ENCODE measurements at places on chromosomes 7 and 10.

DNA sequence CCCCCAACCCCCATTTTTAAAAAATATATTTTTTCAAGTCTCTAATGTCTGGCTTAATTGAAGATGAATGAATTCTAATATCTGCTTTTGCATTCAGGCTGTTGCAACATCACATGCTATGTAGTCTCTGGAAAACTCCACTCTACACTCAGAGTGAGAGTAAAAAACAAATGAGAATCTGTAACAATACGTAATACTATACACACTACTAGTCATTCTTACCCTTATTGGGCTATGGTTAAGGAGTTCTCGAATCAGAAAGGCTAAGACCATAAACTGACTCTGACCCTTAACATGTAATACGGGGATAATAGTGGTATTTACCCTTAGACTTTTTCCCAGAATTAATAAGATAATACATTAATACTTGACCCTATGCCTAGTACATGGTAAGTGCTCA is 42.9 kb upstream of the TMEM168 start:
- DNase-seq, result no peak

DNA sequence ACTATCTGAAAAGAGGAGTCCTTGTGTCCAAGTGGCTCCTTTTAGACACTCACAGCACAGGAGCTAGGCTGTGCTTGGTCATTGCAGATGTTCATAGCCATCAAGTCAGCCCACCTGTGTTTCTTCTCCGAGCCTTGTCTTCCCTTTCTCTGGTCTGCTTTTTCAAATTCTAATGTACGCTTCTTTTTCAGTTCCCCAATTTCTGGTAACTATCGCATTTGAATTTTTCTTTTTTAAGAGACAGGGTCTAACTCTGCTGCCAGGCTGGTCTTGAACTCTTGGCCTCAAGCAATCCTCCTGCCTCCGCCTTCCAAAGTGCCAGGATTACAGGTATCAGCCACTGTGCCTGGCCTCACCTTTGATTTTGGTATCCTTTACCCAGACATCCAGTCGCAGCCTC is 18.9 kb downstream of the APBB1IP start:
- no peak for DNase-seq

- DNase-seq, result no peak
These were observed 92.1 kb downstream of the UPF2 start for GRCh38 chr10:11950325-11951018.

GRCh38 chr7:30896036-30896435 is 15.6 kb upstream of the AQP1 start:
- DNase-seq, result no peak

DNA sequence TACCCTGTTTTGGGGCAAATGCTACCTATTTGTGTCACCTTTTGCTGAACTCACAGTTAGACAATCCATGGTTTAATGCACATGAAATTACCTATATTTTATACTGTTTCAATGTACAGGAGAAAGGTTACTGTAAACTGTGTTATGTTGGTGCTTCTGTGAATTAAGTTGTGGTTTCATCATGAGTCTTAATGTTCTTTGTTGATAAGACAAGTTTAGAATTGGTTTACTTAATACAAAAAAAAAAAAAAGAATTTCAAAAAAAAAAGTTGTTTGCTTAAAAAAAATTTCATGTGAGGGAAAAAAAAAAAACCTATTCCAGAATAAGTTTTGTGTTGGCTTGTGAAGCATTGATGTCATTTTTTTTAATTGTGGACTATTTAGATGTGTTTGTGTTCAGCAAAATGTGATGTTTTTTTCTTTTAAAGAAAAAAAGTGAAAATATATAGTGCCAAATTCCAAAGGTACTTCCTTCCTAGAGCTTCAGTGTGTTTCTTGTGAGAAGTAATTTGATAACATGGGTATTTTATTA is 280.3 kb downstream of the USP6NL start:
- DNase-seq, result no peak

GRCh38 chr7:69674701-69675182 is 76.5 kb downstream of the AUTS2 start:
- no peak for DNase-seq

Measured in stimulated activated CD8-positive, alpha-beta memory T cell treated with anti-CD3 and anti-CD28 coated beads, Interleukin-2, amount 100 ng/mL, for 1 hour (primary cell).